ENCODE measurements at places on chromosomes 2 and 18.

- DNase-seq: no peak
Observed at GRCh38 chr18:79203017-79203605, 133.9 kb downstream of the ATP9B start.

GRCh38 chr2:18154259-18154658, 275.8 kb downstream of the KCNS3 start:
- DNase-seq: no peak

- DNase-seq: no peak
Observed at GRCh38 chr2:241082341-241083090, 19.6 kb downstream of the MTERF4 start.

DNA sequence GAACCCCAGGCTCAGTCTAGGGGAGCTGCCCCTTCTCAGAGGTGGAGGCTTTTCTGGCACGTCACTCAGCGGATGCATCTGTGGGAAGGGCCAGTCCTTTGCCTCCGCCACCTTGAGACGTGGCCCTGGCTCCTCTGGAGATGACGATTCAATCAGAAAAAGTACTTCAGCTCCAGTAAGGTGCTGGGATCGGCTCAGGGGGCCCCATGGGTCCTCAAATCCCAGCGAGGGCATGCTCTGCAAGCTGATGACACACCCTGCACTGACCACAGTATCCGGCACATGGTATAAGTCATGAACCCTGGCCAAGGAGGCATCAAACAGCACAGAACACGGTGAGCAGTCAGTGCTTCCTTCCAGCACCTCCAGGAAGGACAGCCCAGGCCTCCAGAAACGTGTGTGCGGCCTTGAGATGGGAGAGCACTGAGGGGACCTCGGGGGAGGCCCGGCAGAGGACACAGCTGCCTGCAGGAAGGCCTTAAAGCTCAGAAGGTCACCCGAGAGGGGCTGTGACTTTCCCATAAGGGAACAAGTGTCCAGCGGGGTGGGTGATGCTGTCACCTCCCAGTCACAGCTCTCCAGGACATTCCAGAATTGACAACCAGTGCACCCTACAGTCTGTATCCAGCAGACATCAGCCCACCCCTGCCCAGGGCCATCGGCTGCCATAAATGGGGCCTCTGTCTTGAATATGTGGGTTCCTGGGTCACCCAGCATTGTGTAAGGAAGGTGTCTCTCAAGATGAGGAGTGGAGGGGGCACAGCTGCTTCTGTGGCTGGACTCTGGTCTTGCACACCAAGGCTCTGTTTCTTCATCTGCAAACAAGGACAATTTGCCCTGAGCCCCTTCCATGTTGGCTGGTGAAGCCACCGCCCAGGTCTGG, 205.8 kb downstream of the NDUFA10 start:
- DNase-seq: no peak

DNA sequence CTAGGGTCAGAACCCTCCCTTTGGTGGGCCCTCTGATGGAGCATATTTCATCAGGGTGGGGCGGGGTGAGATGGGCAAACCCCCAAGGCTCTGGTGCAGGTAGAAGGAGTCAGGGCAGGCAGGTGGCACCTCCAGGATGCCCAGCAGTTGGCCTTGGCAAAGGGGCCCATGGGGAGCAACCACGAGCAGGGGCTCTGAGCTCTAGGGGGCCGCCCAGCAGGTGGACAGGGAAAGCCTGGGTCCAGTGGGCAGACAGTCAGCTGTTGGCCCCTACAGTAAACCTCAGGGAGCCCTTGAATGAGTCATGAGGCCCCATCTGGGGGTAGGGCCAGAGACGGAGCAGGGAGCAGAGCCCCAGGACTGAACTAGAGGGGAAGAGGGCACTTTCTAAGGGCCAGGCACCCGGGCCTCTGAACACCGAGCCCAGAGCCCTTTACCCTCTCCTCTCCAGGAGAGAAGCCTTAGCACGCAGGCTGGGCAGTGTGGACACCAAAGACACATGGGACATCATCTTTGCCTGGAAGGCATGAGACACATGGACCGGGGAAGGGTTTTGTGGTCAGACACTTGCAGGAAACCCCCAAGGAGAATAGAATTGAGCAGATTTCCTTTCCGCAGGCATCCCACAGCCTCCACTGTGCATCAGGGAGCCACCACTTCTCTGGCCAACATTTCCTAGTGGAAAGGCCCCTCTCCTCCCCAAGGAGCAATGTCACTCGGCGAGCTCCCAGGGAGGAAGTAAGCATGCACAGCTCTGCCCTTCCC, 257.3 kb downstream of the GLI2 start:
- DNase-seq: no peak

- no peak for DNase-seq
Observed at GRCh38 chr2:160878618-160879017, 281.6 kb upstream of the TANK start.
